ENCODE measurements at places on chromosomes 7 and 10.
A peak's percentile ranks its signal among the peaks of the same experiment; 100 is the strongest.

DNA sequence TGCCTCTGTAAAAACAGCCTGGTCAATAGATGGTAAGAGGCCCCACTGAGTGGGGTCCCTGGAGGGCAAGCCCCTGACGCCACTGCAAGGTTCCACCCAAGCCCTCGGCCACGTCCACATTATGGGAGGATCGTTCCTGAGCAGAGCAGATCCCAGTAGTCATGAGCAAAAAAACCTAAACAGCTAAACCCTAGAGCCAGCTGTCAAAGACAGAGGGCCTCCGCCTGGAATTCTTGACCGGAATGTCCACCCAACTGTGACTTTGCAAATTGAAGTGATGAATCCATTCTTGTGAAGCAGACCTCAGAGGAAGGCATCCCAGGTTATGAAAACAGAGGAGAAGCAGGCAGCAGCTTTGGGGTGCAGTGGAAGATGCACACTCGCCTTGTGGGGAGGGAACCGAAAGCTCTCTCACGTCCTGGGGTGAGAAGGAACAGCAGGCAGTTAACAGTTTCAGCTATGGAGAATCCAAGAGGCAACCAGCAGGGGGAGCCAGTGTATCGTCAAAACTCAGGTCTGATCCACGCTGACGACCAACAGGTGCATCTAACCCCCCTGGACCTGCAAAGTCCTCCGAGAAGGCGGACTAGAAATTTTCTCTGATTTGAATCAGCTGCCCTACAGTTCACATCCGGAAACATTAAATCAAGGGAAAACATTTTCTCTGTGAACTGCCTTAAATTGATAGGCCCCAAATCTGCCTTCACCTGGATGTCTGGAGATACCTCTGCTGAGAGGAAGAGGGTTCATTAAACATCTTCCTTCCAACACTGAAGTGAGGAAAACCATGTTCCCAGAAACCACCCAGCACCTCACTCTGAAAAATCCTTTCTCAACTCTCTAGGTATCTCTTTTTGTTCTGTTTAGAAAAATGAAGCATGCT lies 139.1 kb upstream of the PFKP start:
- DNase-seq: peak; percentile 11

GRCh38 chr7:17773289-17773626 lies 167.0 kb downstream of the SNX13 start:
- DNase-seq: peak; percentile 44

GRCh38 chr10:20891338-20891714 lies 5.8 kb downstream of the NEBL start:
- DNase-seq: peak; percentile 20

DNA sequence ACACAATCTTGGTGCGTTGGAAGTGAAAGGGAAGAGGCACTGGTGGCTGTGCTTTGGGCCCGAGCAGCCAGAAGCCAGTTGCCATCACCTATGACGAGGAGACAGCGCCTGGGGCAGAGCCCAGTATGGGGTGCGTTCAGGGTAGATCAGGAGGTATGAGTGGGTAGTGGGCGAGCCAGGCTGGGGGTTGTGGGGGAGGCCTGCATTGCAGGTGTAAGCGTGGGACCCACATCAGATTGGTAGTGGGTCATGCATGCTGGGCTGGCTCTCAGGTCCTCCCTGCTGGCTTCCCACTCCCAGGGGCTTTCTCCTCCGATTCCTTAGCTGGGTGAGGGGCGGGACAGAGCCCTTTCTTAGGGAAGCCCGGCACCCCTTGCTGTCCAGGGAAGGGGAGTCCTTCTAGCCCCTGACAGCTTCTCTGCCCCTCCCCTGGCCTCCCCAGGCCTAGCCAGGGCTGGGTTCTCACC lies 445 bp upstream of the PVRIG start:
- no peak for DNase-seq

- no peak for DNase-seq
Measured at GRCh38 chr10:70035531-70035930, 17.1 kb upstream of the MACROH2A2 start.

- DNase-seq: no peak
Measured at GRCh38 chr7:121085922-121086321, 97.4 kb downstream of the CPED1 start.

DNA sequence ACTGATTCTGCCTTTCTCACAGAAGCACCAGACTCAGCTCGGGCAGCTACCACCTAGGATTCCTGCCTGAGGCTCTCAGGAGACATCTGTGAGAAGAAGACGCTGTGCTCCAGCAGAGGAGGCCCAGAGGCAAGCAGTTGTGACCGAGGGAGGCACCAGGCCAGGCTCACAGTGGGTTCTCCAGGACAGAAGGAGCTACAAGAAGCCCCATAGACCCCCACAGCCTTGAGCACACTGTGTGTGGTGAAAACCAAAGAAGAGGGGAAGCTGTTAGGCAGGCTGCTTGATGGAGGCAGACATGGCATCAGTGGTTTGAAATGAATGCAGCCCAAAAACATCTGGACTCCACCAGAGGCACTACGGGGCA lies 198.8 kb downstream of the GRID1 start:
- no peak for DNase-seq

DNA sequence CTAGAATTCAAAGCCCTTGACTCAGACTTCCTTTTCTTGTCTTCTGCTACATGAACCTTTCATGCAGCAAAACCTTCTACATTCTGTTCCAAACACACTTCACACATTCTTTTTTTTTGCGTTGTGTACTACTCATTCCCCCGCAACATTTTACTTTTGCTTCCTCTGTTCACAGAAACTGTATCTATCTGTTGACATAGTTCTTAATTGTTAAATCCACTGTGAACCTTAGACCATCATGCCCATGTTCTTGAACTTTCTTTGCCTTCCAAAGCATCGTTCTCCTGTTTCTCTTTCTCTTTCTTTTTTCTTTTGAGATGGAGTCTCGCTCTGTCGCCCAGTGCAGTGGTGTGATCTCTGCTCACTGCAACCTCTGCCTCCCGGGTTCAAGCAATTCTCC lies 14.2 kb downstream of the CCSER2 start:
- DNase-seq: no peak

DNA sequence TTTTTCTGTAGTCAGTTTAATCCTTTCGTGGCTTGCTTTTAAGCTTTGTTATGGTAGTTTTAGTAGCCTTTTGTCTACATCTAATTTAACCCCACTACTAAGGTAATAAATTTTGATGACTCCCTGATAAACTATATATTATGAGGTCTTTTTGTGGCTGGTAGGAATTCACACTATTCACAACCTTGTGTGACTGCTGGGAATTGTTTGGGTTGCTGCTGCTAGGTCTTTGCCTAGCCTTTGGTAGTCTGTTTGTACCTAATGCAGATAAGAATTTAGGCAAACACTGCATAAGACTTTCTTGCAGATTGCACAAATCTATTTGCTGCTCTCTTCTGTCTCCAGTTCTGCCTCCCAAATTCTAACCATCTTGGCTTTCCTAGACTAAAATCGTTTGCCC lies 58.3 kb downstream of the SHOC2 start:
- peak; percentile 67 for DNase-seq

GRCh38 chr7:80934321-80934720 lies 15.5 kb upstream of the SEMA3C start:
- no peak for DNase-seq

- no peak for DNase-seq
Measured at GRCh38 chr10:129964611-129965424, 744 bp upstream of the EBF3 start.

GRCh38 chr10:79335094-79335469 lies 12.2 kb upstream of the PPIF start:
- DNase-seq: no peak

DNA sequence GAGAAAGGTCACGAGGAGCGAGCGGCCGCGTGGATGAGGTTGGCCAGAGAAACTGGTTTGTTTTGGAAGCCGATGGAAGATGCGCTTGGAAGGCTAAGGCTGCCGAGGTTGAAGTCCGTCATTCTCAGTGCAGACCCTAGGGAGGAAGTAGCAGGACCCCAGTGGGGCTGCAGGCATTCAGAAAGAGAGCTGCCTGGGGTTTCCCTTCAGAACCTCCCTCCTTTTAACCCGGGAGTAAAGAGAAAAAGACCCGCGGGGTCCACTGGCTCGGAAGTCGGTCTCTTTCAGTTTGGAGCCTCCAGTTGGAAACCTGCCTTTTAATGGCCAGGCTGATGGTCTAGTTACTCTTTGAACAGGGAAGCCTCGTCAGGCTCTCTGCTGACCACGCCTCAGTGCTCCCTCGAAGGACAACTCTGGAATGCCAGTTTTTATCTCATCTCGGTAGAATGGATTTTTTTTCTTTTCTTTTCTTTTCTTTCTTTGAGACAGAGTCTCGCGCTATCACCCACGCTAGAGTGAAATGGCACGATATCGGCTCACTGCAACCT lies 188.6 kb downstream of the CUX1 start:
- DNase-seq: no peak

GRCh38 chr7:8305625-8306388 lies 43.8 kb upstream of the ICA1 start:
- no peak for DNase-seq

DNA sequence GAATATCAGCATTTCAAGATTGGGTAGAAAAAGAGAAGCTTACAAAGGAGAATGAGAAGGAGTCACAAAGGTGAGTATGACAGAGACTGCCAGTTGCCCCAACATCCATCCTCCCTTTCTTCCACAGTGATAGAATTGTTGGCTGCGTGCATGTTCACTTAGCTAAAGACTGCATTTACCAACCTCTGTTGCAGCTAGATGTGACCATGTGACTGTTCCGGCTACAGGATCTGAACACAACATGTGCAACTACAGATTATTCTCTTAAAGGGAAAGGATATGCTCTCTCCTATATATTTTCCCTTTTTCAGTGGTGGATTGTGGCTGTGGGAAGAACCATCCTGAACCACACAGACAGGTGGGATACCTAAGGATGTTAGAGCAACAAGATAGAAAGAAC lies 60.5 kb upstream of the ZNRF2 start:
- DNase-seq: no peak

- DNase-seq: no peak
Measured at GRCh38 chr7:50851451-50851850, 68.8 kb upstream of the GRB10 start.

DNA sequence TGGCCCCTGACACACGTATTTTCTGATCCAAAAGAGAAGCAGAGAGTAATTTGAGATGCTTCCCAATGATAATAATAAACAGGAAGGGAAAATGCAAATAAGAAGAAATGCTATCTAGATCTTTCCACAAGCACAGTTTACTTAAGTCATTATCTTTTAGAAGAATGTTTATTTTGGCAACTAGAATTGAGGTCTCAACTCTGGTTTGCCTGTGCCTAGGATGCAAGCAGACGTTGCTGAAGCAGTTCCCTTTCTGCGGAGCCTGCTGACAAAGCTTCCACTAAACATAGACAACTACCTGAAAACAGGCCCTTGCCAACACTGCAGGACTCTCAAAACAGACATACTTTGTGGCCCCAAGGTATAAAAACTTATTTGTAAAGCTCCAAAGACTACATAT lies 315.8 kb upstream of the POM121L12 start:
- DNase-seq: no peak

GRCh38 chr7:72098807-72099580 lies 313.1 kb downstream of the CALN1 start:
- DNase-seq: peak; percentile 96

DNA sequence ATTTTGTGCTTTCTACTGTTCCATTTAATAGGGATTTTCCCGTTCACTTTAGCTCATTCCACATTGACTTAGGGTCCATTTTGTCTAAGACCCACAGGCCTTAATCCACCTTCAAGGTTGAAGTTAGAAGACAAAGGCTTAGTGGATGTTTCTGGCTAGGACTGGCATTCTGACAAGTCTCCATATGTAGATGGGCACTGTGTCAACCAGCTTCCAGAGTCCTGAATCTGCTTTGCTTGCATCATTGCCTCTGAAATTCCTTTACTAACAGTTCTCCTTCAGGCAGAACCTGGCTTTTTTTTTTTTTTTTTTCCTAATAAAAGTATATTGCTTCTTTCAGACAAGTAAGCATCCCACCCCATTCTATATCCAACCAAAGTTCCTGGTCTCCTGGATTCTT lies 69.6 kb upstream of the PDCD4 start:
- peak; percentile 43 for DNase-seq

DNA sequence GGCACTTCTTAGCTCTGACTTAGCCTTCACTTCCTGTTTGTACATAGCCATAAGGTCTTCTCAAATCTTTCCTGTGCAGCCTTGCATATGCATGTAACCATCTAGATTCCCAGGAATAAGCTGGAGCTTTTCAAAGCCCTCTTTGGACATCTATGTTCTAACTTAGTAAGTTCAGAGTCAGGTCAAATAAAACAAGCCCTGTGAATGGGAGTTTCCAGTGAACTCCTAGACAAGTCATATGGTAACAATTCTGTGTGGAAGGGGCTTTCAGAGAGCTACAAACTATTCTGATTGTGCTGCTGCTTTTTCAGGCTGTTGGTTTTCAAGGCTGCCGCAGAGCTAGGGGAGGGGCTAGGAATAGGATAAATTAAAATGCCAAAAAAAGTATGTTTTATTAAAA lies 208.4 kb upstream of the AKR1E2 start:
- no peak for DNase-seq

DNA sequence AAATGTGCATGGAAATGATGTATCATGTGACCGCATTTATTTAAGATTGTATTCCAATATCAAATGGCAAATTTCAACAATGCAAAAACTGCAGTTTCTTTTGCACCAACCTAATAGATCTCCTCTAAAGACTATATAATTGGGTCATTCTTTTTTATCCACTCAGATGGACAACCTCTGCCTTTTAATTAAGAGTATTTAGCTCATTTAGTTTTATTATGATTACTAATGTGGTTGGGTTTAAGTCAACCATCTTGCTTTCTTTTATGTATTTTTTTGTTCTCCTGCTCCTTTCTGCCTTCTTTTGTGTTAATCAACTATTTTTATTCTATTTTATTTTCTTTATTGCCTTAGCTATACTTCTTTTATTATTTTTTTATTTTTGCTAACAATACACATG lies 468.5 kb upstream of the MKI67 start:
- no peak for DNase-seq

DNA sequence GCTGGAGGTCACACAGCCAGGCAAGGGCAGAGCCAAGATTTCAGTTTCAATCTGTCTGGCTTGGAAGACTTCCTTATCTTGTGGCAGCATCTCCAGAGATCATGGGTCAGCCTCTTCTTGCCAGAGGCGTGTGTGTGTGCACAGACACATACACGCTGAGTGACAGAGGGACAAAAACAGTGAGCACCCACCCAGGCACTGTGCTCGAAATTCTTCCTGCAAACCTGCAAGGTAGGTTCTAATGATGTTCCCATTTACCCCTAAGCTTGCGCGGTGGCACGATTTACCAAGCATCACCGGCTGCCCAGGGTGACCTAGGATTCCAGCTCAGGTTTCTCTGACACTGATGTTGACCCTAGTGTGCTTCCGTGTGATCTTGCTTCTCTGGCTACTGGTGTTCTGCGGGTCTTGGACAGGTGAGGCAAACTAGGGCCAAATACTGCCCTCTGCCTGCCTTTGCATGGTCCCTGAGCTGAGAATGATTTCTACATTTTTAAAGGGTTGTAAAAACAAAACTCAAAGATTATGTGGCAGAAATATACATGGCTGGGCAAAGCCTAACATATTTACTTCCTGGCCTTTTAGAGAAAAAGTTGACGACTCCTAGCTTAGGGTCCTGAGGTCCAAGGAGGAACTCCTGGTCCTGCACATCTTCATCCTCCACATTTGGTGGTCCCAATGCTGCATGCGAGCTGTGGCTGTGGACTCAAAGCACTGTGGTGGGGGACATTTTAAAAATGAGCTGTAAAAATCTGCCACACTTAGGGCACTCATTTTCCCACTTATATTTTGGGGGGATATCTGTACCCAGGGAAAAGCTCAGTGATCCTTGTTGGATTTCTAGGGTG lies 268.5 kb downstream of the RPS24 start:
- no peak for DNase-seq

GRCh38 chr10:43110338-43111071 lies 27.7 kb upstream of the CSGALNACT2 start:
- DNase-seq: peak; percentile 14

Data from fibroblast of skin of left quadriceps (primary cell).